Central memory CD4-positive, alpha-beta T cell (primary cell): ENCODE measurements at places on chromosomes 3 and 15.

GRCh38 chr3:147838652-147839051 is 429.5 kb downstream of the ZIC1 start:
- no peak for DNase-seq

DNA sequence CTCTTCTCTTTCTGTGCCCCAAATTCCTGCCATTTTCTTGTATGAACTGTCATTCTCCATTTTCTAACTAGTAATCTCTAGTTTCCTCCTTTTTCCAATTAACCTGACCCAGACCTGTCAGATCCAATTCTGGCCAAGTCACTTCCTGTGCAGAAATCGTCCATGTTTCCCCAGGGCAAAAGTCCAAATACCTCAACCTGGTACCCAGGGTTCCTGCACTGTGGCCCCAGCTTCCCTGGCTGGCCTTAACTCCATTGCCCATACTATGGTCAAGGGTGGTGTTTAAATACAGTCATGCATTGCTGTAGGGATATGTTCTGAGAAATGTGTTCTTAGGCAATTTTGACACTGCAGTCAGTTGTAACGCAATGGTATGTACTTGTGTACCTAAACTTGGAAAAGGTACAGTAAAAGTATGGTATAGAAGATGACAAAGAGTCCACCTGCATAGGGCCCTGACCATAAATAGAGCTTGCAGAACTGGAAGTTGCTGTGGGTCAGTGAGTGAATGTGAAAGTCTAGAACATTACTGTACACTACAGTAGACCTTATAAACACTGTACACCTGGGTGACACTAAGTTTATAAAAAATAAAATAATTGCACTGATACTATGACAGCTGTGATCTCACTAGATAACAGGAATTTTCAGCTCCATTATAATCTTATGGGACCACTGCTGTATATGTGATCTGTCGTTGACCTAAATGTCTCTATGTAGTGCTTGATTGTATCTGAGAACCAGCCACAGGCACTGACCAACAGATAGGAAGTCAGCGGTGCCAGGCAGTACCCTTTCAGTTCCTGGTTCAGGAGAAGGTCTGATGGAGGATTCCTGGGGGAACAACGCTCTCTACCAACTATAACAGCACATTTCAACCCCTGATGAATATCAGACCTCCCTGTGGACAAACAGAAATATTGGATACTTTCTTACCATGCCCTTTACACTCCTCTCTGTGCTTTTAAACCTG is 336.1 kb upstream of the PROK2 start:
- no peak for DNase-seq

DNA sequence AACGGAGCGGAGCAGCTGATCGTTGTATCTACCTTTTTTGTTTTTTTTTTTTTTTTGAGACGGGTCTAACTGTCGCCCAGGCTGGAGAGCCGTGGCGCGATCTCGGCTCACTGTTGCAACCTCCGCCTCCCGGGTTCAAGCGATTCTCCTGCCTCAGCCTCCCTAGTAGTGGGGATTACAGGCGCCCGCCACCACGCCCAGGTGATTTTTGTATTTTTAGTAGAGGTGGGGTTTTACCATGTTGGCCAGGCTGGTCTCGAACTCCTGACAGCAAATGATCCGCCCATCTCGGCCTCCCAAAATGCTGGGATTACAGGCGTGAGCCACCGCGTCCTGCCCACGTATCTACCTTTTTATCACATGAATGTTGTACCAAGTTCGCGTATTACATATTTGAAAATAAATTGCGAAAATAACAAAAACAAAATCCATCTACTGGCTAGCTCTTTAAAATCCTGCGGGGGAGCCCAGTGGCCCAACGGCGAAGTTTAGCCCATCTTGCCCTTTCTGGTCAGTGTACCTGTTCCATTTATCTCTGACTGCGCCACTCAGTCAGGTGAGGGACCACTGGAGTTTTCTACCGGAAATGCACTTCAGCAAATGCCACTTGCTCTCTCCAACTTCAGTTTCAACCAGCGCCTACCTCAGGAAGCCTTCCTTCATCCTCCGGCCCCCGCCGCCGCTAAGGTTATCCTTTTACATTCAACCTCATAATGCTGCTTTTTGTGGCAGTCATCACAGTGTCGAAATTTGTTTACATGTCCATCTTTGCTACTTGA is 1.2 kb upstream of the EIF3J start:
- DNase-seq, result peak; percentile 13

DNA sequence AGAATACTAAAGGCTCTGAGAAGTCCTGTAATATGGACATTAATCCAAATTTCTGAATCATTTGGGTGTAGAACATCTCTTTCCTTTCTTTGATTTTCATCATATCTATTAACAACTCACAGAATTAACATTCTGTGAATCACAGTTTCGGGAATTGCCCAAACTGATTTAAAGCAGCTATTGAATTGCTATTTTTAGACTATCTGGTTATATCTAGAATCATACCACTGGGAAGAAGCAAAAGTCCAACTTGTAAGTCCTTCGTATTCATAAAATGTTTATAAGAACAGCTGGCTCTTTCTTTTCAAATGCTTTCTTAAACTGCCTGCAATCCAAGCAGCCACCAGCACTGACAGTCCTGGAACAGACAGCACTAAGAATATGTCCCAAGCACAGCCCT is 733.0 kb downstream of the NTRK3 start:
- no peak for DNase-seq

DNA sequence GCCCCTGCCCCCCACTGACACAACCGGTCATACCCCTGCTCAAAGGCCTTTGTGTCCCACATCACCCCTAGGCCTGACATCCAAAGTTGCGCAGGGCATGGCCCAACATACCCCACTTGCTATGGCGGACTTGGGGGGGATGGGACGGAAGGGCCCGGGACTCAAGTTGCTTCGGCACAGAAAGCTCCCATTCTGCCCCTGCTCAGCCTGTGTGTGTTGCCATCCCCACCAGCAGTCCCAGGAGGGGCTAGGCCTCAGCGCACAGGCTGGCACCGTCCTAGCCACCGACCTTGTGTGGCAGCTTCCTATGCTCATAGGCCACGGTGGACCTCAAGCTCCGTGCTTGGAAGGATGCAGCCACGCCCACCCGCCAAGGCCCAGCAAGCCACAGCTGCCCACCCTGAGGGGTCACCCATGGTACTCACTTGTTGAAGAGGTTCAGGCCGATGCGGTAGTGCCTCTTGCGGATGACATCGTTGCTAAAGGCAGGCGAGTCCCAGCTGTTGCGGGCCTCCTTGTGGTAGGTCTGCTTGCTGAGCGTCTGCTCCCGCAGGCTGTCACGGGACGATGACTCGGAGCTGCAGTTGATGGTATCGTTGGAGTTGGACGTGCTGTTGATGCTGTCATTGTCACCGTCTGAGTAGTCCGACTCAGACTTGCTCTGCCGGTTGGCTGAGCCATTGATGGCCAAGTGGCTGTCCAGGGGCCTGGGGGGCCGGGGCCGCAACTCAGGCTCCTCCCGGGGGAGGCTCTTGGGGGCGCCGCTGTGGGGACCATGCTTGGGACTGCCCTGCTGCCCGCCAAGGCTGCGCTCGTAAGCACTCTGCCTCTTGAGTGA is 93.9 kb upstream of the RPL32 start:
- no peak for DNase-seq

- no peak for DNase-seq
These were observed 59.5 kb upstream of the SLC6A11 start for GRCh38 chr3:10756546-10756945.

DNA sequence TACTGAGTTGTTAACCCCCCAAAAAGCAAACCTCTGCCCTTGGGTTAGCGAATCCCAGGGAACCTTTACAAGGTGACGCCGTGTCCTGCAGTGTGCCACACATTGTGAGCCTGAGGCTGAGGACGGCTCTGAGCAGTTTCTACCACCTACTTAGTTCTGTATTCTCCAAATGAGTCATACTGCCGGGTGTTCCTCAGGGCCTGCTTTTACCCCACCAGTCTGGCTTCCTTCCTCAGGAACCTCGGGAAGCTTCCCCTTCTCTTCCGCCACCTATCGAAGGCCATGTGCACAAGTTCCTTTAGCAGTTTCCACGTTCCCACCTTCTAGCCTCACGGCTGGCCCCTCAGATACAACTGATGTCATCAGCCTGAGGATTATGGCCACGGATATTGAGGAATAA is 384.0 kb upstream of the TPM1 start:
- no peak for DNase-seq

DNA sequence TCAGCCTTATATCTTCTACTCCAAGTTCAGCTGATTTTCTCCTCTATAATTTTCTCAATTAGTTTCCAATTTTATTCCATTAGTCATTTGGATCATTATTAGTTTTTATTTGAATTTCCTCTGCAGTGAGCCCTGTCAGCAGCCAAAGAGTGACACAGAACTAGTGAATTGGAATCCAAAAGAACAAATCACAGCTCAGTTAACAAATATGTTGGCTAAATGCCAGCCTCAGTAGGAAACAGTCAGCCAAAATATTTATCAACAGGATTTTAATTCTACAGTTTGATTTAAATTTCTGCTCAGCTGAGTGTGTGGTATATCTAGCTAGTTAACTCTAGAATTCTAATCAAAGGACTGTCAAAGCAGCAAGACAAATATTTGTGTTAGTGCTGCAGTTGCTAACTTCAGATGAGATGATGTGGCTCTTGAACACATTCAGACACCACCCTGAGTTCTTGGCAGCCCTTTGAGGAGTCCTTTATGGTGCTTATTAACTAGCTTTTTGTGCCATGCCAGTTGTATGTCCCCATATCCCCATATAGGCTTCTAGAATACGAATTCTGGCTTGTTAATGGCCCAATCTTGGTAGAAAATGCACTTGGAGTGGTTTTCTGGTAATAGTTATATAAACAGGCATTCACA is 194.5 kb downstream of the CPNE4 start:
- no peak for DNase-seq

GRCh38 chr3:196053487-196053886 is 28.4 kb downstream of the TFRC start:
- DNase-seq, result no peak

DNA sequence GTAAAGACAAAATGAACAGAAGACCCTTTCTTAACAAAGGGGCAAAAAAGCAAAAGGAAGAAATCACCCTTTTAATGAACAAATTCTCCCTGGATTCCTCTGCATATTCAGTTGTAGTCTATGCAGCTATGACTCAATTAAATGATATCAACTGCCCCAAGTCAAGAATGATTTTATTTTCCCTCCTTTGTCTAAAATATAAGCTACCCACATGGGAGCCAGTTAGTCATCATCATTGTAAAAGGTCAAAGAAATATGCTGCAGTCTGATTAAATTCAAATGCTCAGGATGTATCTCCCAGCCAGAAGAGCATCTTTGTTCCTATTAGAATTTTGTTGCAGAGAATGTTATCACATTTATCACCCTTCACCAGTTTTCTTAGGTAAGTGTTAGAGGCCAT is 84.0 kb downstream of the SST start:
- DNase-seq, result no peak

DNA sequence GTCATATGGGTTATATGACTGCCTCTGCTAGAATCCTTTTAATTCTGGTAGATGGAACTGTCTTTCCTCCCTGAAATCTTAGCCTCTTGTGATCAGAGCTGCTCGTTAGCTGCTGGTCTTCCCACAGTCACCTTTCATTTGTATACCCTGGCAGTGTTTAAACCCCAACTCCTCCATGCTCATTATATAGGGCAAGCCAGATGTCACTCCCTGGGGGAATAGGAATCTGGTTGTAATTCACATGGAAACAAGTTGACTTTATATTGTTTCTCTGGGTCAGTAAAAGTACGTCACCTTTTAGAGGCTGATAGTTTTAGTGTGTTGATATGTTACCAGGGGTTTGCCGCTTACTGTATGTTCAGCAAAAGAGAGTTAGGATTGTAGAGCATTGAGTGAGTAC is 103.5 kb downstream of the ITPR1 start:
- DNase-seq, result no peak

- DNase-seq, result no peak
These were observed 413.7 kb upstream of the TBL1XR1 start for GRCh38 chr3:177610686-177611633.

DNA sequence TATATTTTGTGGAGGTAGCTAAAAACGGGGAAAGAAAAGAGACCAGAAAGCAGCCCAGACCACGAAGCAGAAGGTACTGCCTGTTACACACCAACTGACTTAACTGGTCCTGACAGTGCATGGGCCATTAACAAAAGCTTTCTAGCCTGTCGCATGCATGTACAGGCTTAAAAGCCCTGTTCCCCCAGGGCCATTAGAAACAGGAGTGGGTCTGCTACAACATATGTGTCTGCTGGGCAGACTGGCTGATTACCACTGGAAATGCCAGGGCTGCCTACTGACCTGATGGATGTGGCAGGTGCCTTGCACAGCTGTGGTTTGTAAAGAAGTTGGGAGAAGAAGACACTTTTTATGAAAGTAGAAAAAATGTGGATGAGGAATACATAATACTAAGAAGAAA is 137.4 kb downstream of the GAP43 start:
- no peak for DNase-seq

- DNase-seq, result no peak
These were observed 296.1 kb upstream of the RASGRP1 start for GRCh38 chr15:38860674-38861073.

DNA sequence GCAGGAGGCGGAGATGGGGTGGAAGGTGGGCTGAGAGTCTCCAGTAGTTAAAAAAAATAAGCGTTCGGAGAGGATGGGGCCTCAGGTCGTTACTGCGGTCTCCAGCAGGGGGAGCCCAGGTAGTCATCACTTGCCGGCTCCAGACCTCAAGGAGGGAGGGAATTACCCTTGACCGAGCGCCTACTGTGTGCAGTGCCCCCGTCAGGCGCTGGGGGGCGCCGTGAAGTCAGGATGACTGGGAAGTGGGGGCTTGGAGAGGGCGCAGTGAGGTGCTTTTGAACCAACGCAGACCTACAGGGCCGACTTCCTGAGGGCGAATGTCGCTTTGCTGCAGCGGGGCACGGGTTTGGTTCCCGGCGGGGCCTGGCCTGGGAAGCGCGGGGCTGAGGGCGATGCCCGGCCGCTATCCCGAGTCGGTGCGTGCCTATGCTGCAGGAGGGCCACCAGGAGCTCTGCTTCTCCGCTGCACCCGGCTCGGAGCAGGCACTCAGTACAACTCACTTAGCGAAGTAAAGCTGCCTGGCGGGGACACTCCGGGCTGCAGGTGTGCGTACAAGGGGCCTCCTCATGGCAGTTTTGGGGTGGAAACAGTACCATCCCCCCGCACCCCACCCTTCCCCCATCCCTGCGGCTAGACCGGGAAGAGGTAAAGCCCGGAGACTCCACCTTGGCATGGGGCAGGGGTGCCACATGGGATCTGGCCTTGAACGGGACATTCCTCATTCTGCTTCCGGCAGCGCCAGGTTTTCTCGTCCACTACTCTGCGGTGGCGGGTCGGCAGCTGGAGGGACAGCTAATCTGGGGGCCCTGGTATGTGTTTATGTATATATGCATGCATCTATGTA is 79.8 kb downstream of the RHCG start:
- DNase-seq, result peak; percentile 44

- no peak for DNase-seq
These were observed 41.0 kb downstream of the BCL2L10 start for GRCh38 chr15:52071570-52071969.

DNA sequence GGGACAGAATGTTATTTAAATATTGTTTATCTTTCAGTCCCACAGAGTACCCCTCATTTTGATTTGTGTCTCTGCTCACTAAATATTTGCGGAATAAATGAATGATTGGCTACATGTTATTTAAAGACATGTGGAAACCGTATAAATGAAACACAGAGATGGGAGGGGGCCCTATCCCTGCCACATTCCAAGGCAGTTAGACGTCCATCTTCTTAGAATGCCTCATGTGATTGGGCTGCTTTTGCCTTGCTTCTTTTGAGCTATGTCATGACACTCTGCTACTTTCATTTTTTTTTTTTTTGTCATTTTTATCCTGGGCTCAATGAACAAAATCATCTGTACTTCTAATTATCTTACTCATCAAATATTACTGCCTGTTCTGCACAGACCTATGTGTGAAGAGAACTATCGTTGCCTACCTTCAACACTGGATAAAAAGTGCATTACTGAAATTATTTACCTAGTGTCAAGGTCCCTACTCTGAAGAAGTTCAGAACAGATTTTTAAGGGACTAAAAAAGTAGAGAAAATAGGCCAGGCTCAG is 83.9 kb upstream of the FAM98B start:
- DNase-seq, result no peak
